ENCODE measurements at places on chromosomes 13 and 19.

GRCh38 chr19:1516395-1516753, 3.6 kb upstream of the ADAMTSL5 start:
- no peak for DNase-seq

DNA sequence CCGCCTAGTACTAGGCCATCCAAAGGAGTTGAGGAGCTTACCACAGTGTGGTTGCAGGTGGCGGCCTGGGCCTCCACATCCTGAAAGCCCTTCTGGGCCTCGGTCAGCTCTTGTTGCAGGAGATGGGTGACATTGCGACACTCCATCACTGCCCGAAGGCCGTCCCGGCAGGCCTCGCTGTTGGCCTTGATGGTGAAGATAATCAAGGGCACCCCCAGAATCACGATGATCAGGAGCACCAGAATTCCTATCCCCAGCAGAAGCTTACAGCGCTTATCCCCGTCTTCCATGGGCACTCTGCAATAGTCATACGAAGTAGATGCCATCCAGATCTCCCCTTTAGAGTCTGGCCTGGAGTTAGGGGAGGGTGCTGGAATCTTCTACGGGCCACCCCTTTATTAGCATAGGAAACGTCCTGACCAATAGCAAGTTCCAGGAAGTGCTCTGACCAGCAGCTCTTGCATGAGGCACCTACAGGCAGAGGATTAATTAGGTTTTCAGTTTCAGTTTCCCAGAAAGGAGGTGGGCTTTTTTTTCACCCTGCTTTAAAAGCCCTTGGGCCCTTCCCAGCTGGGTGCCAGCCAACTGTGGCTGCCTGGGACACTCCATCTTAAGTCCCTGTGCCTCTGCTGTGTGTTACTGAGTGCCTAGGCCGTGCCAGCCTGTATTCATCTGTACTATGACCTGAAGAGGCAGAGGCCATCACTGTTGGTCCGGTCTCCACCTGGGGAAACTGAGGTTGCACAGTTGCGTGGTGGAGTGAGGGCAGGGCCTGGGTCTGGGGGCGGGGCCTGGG, at the start of gene BST2:
Gene BST2, minus strand, starts transcription at position 381 of the 796 bp plus-strand sequence. Its CDS starts 55 bp downstream, at position 326.
- peak; percentile 40 for DNase-seq

DNA sequence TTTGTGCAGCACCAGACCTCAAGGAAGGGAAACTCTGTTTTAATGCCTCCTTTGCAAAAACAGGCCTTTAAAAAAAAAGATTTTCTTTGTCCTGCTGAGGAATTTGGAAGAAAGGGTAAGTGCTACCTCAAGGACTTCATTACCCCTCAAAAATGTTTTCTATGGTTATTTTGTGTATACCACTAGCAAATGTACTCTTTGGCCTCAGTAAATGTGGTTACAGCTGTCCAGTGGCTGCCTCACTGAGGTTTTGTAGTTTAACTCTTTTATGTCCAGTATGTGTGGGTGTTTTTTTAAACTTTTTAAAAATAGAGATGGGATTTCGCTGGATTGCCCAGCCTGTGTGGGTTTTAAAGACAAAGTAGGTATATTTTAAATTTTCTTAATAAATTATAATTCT, 42.2 kb upstream of the TSC22D1 start:
- DNase-seq: no peak

DNA sequence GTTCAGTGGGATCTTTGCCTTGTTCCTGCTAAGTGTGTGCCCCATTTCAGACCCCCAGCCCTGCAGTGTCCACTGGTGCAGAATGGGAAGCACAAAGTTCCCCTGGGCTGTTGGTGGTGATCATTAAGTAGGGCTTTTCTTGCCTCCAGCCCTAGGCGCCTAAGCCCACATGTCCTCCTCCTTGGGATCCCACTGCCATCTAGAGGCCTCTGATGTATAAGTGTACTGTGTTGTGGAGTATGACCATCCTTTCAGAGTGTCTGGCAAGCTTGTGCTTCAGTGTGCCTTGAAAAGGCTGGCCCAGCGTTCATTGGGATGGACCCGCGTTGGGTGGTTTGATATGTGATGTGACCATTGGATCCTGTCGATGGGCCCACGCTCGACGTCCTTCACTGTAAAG, 71.2 kb downstream of the WASF3 start:
- no peak for DNase-seq

GRCh38 chr19:3163230-3163886, 15.2 kb upstream of the S1PR4 start:
- peak; percentile 54 for DNase-seq

DNA sequence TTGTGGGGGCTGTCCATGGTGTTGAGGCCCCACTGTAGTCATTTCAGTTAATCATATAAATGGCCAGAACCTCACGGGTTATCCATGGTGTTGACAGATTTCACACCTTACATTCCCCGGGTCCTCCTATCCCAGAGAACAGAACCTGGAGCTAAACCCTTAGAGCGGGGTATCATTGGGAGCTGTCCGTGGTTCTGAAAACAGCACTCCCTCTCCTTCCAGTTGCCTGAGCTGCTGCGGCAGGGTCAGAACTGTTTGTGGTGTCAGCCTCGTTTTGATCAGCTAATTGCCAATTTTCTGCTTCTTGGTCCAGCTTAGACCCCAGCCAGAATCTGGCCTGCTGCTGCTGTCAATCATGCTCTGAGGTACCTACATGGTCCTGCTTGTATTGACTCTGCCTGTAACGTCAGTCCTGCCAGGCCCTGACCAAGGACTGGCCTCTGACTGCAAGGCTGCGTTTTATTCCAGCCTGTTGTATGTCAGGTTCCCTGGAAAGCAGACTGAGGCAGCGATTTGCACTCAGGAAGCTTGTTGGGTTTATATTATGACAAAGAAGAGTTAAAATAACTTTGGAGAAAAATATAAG, 55.8 kb upstream of the KCTD15 start:
- DNase-seq: peak; percentile 11

DNA sequence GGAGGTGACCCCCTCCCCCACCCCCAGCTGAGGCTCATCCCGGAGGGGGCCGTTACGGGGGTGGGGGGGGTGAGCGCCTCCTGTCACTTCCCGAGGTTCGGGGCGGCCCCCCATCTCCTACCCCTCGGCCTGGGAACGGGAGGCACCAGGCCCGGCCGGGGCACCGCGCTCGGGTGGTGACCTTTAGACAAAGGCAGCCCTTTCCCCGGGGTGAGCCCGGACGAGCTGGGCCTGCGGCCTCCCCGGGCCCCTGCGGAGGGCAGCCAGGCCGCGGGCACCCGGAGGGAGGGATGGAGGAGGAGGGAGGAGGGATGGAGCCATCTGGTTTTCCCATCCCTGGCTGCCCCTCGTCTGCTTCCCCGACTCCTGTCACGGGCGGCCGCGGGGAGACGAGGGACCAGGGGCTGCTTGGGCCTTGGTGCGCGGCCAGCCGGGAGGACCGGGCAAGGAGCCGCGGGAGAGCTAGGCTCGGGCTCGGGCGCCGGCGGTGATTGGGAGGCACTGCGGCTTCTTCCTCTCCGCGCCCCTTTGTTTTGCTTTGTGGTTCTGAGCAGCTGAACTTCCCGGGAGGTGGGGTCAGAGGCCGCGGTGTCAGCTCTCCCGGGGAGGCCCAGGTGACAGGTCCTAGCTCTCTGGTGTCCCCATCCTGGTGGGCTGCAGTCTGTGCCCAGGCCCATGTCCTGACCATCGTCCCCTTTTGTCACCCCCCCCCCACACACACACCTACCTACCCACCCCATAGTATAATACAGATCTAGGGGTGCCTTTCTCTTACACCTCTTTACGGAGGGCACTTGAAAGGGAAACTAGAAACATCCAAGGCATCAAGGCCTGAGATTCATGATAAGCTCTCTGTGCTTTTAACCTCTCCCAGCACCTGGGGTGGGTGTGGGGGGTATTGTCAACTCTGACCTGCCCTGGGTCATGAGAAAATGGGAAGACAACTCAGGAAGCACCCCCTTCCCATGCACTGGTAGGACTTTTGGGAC, 1.3 kb downstream of the BICRA start:
- peak; percentile 35 for DNase-seq

DNA sequence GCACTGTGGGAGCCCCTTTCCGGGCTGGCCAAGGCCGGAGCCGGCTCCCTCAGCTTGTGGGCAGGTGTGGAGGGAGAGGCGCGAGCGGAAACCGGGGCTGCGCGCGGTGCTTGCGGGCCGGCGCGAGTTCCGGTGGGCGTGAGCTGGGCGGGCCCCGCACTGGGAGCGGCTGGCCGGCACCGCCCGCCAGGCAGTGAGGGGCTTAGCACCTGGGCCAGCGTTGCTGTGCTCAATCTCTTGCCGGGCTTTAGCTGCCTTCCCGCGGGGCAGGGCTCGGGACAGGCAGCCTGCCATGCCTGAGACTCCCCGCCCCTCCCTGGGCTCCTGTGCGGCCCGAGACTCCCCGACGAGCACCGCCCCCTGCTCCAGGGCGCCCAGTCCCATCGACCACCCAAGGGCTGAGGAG, 405.2 kb upstream of the PRR20A start:
- no peak for DNase-seq

- DNase-seq: no peak
These were observed 92.7 kb downstream of the FGF14 start for GRCh38 chr13:102309110-102309509.

DNA sequence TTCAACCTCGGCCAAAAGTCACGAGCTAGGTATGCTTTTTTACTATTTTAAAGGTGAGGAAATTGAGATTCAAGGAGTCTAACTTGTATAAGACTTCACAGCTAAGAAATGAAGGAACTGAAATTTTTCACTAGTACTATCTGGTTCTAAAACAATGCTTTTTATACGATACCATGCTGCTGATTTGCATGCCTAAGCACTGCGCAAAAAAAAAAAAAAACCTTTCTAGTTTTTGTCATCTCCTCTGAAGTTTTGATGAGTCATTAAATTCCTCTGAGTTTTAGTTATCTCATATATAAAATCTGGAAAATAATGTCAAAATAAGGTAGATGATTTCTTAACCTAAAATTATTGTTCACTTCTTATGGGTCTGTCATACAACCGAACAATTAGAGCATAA, 28.0 kb upstream of the UFM1 start:
- DNase-seq: no peak

Measured in T-helper 1 cell (primary cell).